ENCODE measurements at places on chromosomes 4 and X. TPM values are rescaled to one million over a fixed set of nuclear protein-coding genes. Genes with fewer than 3 reads are reported as not detected.
A peak's percentile ranks its signal among the peaks of the same experiment; 100 is the strongest.

- peak overlapping the region; percentile 72 for H3K27ac ChIP-seq
- H3K4me3 ChIP-seq: no peak overlapping the region
- H3K4me1 ChIP-seq: no peaks in the 10 kb centered on the region
- DNase-seq: no peak
- H3K36me3 ChIP-seq: no peaks in the 10 kb centered on the region
Measured at GRCh38 chrX:40085102-40085551, 12.6 kb downstream of the BCOR start.

GRCh38 chrX:26138274-26138673, at the start of gene MAGEB18:
Gene MAGEB18 (plus strand): TSS chrX:26138343. CDS start chrX:26138986, 643 bp downstream.
- peaks cover 12% of the 10 kb centered on the region for H3K27me3 ChIP-seq
- no peaks in the 10 kb centered on the region for H3K36me3 ChIP-seq
- H3K4me3 ChIP-seq: no peak within 1 kb of the TSS
- no peak for DNase-seq
- no peaks in the 10 kb centered on the region for H3K4me1 ChIP-seq
- no peak within 1 kb of the TSS for H3K27ac ChIP-seq

DNA sequence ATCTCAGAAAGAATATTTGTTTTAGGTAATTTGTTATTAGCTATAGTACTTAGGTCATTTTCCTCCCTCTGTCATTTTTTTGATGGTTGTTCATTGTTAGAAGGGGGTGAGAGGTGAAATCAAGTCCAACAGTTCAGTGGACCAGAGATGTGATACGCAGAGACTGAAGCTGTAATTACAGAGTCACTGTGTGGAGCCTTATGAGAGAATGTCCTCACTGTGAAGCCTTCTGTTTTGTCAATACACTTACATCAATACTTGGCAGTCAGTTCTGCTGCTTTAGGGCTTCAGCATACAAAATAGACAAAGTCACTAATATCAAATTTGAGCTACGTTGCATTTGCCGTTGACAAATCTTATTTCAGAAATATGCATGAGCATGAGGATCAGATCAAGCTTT, 692.5 kb downstream of the C4orf33 start:
- no peak for DNase-seq
- H3K27me3 ChIP-seq: no peaks in the 10 kb centered on the region
- H3K4me3 ChIP-seq: no peak overlapping the region
- no peak overlapping the region for H3K27ac ChIP-seq
- H3K4me1 ChIP-seq: no peaks in the 10 kb centered on the region

The TBX22 gene
- not detected for total RNA-seq

GRCh38 chrX:150198776-150199175, 164.3 kb upstream of the MAMLD1 start:
- no peaks in the 10 kb centered on the region for H3K36me3 ChIP-seq
- H3K4me1 ChIP-seq: no peaks in the 10 kb centered on the region
- no peak overlapping the region for H3K27ac ChIP-seq
- no peaks in the 10 kb centered on the region for H3K27me3 ChIP-seq
- no peak overlapping the region for H3K4me3 ChIP-seq
- DNase-seq: no peak

The PPEF2 gene
- 0.15 TPM for total RNA-seq

DNA sequence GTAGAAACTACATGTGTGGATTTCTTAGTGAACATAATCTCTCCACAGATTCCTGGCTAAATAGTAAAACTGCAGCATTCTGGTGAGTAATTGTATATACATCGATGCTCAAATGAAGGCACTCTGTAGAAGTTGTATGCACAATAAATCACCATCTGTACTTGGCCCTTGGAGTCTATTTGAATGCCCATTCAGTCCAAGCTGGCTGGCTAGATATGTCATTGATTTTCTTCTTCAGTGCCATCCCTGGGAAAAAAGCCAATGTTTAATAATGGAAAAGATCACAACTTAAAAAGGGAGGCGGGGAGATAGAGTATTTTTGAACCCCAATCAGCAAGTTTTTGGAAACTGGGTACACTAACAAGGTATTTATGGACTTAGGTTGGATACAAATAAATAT, 381.0 kb upstream of the TEX13C start:
- DNase-seq: no peak
- H3K36me3 ChIP-seq: no peaks in the 10 kb centered on the region
- no peak overlapping the region for H3K27ac ChIP-seq
- no peaks in the 10 kb centered on the region for H3K4me1 ChIP-seq
- no peaks in the 10 kb centered on the region for H3K27me3 ChIP-seq

The SLITRK2 gene
- total RNA-seq: 2.1 TPM

GRCh38 chrX:10507181-10507580, 113.2 kb downstream of the MID1 start:
- no peak overlapping the region for H3K27ac ChIP-seq
- no peaks in the 10 kb centered on the region for H3K27me3 ChIP-seq
- no peaks in the 10 kb centered on the region for H3K36me3 ChIP-seq
- H3K4me1 ChIP-seq: no peaks in the 10 kb centered on the region
- H3K4me3 ChIP-seq: no peak overlapping the region

DNA sequence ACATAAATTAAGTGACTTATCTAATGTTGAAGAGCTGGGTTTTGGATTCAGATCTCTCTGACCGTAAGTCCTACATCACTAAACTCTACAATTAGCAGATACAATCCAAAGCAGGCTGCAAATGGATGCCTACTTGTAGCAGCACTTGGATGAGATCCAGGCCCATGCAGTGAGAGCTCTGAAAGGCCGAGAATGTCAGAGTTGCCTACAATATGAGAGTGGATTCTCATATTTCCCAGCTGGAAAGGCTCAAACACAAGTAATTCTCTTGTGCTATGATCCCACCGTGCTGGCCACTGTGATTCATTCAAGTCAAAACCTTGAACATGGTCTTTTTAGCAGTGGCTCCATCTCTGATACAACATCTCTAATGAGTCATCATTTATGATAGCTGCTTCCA, 125.4 kb upstream of the CHRDL1 start:
- no peak for DNase-seq
- H3K27ac ChIP-seq: no peak overlapping the region
- no peaks in the 10 kb centered on the region for H3K4me1 ChIP-seq
- H3K36me3 ChIP-seq: no peaks in the 10 kb centered on the region
- no peaks in the 10 kb centered on the region for H3K27me3 ChIP-seq

The TRAM1L1 gene
- 1.4 TPM for total RNA-seq

The ETNPPL gene
- not detected for total RNA-seq

GRCh38 chr4:3174371-3175338, 74.3 kb upstream of the MSANTD1 start:
- H3K36me3 ChIP-seq: peaks cover 14% of the 10 kb centered on the region
- H3K27ac ChIP-seq: no peak overlapping the region
- no peak overlapping the region for H3K4me3 ChIP-seq
- DNase-seq: no peak
- H3K4me1 ChIP-seq: no peaks in the 10 kb centered on the region

- no peak for DNase-seq
- H3K4me1 ChIP-seq: no peaks in the 10 kb centered on the region
- H3K27me3 ChIP-seq: no peaks in the 10 kb centered on the region
- H3K4me3 ChIP-seq: no peak overlapping the region
Measured at GRCh38 chr4:6898763-6899162, 10.9 kb upstream of the TBC1D14 start.

The QRFPR gene
- total RNA-seq: not detected

- H3K36me3 ChIP-seq: no peaks in the 10 kb centered on the region
- H3K4me1 ChIP-seq: no peaks in the 10 kb centered on the region
- no peak overlapping the region for H3K27ac ChIP-seq
- no peaks in the 10 kb centered on the region for H3K27me3 ChIP-seq
Measured at GRCh38 chrX:8636497-8636896, 95.4 kb downstream of the ANOS1 start.

DNA sequence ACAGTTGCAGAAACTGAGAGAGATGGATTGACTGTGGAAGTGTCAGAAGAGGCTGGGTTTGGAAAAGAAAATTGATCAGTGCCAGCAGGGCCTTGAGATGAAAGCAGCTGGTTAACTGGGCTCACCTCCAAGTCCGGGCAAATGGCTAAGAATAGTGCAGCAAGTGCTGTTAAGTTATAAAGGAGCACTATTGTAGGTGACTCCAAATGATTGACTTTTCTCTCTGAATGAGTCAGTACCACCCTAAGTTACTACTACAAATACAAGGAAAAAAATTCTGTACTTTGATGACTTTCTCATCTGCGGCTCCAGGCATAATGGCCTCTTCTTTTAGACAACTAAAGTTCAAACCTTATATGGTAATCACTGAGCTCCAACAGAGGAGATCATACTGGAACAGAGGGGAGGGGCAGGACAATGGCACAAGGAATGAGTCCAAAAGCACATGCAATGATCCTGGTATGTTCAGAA, 733.4 kb upstream of the INTU start:
- H3K27ac ChIP-seq: no peak overlapping the region
- no peaks in the 10 kb centered on the region for H3K36me3 ChIP-seq
- H3K4me1 ChIP-seq: no peaks in the 10 kb centered on the region

DNA sequence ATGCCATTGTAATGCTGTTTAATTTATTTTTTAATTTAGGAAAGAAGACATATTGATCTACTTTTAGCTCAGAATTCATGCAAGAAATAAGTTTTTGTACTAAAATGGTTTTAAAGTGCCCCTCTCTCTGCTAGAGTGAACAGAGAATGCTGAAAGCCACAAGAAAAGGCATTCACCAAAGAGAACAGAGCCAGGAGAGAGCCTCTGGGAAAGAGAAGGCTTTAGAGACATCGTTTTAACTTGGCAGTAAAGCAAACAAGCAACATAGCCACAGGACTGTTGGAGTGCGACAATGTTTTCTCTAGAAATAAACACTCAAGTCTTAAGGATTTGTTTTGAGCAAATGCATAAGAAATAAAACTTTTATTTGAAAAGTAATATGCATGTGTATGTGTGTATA, 484.1 kb upstream of the CPEB2 start:
- H3K27ac ChIP-seq: no peak overlapping the region
- DNase-seq: no peak
- no peaks in the 10 kb centered on the region for H3K4me1 ChIP-seq
- no peaks in the 10 kb centered on the region for H3K27me3 ChIP-seq
- no peaks in the 10 kb centered on the region for H3K36me3 ChIP-seq

DNA sequence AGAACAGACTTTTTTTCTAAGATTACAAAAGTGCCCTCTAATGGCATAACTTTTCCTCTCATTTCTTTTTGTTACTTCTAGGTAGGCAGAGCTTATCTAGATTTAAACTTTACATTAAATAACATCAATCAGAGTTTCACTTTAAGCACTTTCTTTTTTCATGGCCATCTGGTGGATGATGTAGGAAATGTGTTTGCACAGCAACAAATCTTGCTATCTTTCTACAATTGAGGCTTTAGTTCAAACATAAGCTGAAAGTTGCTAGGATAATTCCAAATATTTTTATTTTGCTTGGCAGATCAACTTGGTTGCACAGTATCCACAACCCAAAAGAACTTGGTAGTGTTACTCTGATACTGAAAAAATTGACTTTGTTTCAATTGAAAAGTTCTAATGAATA, 22.0 kb downstream of the NDNF start:
- H3K36me3 ChIP-seq: no peaks in the 10 kb centered on the region
- no peak overlapping the region for H3K27ac ChIP-seq
- no peak overlapping the region for H3K4me3 ChIP-seq

The NLGN3 gene
- 1.0 TPM for total RNA-seq

DNA sequence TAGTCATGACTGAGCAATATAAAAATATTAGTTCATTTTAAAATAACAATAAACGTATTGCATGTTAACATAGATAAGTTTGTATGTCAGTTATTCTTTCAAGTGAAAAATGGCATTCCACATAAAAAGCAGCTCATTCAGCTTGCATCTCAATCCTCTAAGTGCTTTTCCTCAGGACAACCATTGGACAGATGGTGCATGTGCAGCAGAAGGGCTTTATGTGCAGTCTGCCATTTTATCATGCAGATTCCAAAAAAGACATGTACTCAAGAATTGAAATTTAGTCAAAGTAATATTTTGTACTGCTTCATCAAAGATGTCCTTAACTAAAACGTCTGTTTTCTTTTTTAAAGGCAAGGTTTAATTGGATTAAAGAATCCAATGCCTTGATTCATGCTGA, 93.4 kb downstream of the RS1 start:
- no peaks in the 10 kb centered on the region for H3K4me1 ChIP-seq
- H3K36me3 ChIP-seq: no peaks in the 10 kb centered on the region
- H3K4me3 ChIP-seq: no peak overlapping the region
- H3K27me3 ChIP-seq: no peaks in the 10 kb centered on the region
- DNase-seq: no peak
- no peak overlapping the region for H3K27ac ChIP-seq

All from breast epithelium (tissue), 4 donors.